Fibroblast of skin of scalp (primary cell): ENCODE measurements at places on chromosomes 4 and X.

DNA sequence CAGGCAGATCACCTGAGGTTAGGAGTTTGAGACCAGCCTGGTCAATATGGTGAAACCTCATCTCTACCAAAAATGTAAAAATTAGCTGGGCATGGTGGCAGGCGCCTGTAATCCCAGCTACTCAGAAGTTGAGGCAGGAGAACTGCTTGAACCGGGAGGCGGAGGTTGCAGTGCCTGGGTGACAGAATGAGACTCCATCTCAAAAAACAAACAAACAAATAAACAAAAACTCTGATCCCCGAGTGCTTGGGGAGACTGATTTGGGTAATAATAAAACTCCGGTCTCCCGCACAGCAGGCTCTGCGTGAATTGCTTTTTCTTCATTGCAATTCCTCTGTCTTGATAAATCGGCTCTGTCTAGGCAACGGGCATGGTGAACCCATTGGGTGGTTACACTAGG lies 73.4 kb downstream of the HPRT1 start:
- DNase-seq, result no peak

DNA sequence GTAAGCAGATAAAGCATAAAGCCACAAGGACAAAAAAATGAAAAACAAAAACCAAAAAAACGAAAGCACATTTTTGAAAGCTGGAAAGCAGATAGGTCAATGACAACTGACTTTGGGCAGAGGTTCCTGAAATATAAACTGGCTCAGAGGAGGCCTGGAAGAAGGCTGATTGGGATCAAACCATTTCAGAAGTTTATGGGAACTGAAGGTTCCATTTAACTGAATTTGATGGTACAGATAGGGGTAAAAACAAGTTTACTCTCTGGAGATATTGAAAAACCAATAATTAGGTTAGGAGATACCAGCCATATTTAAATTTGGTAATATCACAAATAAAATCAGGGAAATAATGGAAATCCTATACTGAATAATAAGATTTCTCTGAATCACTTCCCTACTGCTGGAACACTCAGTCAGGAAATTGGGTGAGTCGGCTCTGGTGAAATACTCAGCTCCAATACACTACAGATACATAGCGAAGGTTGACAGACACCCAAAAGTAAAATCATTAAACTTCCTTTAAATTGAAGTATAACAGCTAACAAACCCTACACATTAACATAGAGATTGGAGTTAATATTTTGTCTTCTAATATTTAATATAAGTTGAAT lies 1584.3 kb downstream of the STIM2 start:
- no peak for DNase-seq

DNA sequence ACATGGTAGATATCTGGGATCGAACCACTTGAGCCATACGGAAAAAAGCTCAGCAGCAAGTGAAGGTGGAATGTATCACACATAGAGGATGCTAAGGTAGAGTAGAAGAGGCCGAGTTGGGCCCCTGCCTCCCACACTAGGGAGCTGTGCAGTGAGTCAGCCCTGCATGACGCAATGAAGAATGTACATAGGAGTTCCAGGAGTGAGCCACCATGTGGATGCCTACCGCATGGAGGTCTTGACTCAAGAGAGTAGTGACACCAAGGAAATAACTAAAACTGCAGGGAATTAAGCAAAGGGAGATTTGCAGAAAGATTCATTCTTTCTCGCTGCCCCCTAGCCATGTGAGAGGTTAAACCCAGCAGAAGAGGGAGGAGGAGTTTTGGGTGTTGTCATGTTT lies 389.6 kb upstream of the IGFBP7 start:
- peak; percentile 15 for DNase-seq

DNA sequence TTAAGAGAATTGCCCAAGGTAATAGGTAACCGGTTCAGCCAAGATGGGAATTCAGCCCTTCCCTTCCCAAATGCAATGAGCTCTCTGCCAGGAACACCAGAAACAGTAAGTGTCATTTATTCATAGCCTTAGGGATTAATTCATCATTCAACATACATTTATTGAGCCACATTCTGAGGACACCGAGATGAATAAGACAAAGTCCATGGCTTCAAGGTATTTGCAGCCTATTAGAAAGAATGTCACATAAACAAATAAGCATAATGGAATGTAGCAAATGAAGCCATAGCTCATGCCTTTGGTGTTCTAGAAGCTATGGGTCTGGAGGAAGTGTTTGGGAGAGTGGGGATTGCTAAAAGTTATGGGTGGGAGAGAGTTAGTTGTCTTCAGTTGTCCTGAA lies 6.3 kb upstream of the TAB3 start:
- DNase-seq, result no peak

GRCh38 chr4:74189331-74190043 lies 31.6 kb downstream of the MTHFD2L start:
- DNase-seq, result peak; percentile 66

- peak; percentile 45 for DNase-seq
These were observed 95.1 kb downstream of the USP9X start for GRCh38 chrX:41180194-41180908.

GRCh38 chr4:90474484-90474883 lies 347.3 kb downstream of the CCSER1 start:
- DNase-seq, result no peak
